ENCODE measurements at places on chromosomes 2 and 18.

GRCh38 chr2:15913146-15913545 is 27.2 kb upstream of the MYCN start:
- no peak for DNase-seq

DNA sequence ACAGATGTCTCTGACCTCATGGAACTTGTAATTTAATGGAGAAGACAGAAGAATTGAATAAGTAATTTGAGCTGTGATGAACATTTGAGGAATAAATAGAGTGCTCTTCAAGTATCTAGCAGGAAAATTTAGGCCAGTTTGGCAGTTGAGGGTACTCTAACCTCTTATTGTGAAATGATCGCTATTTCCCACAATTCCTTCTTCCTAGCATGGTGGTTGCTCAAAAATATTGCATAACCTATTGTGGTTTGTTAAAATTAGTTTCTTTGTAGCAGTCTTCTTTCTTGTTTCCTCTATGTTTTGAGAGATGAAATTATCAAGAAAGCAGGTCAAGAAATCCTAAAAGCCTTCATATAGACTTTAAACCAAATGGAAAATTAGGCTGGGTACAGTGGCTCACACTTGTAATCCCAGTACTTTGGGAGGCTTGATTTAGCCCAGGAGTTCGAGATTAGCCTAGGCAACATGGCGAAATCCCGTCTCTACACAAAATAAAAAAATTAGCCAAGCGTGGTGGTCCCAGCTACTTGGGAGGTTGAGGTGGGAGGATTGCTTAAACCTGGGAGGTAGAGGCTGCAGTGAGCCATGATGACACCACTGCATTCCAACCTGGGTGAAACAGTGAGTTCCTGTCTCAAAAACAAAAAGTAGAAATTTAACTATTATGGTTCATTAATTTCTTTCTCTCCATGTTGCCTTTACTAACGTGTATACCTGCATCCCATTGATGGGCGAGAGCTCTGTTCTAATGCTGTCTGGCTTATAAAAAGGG is 58.7 kb downstream of the RBKS start:
- DNase-seq = no peak

DNA sequence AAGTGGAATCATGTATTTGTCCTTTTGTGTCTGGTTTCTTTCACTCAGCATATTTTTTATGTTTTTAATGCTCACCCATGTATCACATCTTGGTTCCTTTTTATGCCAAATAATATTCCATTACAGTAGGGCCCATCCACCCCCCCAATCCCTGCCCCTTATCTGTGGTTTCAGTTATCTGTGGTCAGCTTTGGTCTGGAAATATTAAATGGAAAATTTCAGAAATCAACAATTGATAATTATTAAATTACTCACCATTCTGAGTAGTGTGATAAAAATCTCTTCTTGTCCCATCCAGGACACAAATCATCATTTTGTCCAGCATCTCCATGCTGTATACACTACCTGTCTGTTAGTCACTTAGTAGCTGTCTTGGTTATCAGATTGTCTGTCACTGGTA is 66.7 kb downstream of the BIRC6 start:
- no peak for DNase-seq

GRCh38 chr2:9565436-9566153 is 10.0 kb upstream of the ADAM17 start:
- DNase-seq = no peak

DNA sequence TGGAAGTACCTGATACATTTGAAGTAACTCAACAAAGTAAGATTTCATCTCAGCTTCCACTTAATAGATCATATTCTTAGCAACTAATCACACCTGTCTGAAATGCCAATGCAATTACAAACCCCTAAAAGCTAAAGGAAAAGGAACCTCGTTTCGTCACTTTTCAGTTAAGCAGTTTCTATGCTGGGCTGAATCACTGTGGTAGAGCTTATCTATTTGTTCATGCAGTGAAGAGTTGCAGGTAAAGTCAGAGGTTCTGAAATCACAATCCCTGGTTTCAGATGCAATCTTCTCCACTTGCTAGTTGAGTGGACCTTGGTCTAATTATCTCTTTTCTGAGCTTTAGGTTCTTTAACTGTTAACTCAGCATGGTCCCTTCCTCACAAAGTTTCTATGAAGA is 6.3 kb downstream of the HRH4 start:
- no peak for DNase-seq

DNA sequence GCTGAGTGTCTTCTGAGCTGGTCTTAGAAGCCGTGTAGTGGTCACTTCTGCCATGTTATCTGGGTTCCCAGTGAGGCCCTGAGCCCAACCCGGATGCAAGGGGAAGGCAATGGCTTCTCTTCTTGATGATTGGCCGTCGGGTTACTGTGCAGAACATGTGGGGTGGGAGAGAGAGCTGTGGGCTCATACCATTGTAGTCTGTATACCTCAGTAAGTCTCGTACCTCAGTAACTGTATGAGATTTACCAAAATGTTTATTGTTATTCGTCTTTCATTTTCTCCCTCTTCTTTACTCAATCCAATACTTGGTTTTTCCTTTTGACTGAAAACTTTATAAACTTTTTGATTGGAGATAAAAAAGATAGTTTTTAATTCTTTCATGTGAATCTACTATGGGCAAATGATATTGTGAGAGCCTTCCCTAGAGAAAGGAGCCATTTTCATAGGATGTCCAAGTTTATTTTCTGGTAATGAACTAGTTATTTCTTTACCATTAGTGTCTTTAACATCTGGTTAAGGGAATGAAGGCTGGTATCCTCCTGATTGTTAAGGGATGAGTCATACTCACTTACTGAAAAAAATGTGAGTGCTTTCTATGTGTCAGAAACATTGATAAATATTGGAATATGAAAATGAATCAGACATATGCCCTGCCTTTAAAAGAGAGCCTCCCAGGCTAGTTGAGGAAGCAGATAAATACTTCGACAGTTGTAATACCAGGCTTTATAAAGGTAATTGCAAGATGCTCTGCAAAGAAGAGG is 129.9 kb downstream of the PRPF40A start:
- DNase-seq = no peak

GRCh38 chr2:3214806-3215404 is 162.7 kb downstream of the EIPR1 start:
- no peak for DNase-seq

- no peak for DNase-seq
These were observed 162.9 kb upstream of the APCDD1 start for GRCh38 chr18:10291568-10291981.

GRCh38 chr2:135047300-135047699 is at the start of gene MAP3K19:
Gene MAP3K19 (minus strand): TSS chr2:135047447. CDS start chr2:135024647, 22,800 bp downstream.
- no peak for DNase-seq

DNA sequence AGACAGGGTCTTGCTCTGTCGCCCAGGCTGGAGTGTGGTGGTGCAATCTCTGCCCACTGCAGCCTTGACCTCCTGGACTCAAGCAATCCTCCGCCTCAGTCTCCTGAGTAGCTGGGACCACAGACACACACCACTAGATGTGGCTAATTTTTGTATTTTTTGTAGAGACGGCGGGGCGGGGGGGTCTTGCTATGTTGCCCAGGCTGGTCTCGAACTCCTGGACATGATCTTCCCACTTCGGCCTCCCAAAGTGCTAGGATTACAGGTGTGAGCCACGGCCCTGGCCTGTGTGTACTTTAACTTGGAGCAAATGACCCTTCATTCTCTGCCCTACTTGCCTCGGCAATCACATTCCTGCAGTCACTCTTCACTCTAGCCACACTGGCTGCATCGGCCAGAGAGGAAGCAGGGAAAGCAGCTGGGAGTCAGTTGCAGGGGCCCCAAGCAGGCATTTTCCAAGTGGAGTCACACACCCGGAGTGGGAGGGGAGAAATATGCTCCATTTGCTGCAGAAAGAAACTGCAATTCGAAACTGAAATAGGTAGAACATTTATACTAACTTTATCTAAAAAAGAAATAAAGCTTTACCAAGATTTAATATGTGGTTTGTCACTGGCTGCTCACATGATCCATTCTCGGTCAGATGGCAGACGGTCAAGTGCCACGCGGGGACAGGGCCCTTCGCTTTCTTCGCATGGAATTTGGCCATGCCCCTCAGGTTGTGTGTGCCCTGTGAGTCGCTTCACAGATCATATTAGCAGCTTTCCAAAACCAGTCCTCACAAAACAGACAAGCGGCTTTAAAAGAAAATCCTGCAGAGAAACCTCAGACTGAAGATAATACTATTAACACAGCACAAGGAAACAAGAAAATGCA is 37.1 kb downstream of the FAM161A start:
- DNase-seq = no peak

- DNase-seq = no peak
These were observed 6.5 kb downstream of the RNF103 start for GRCh38 chr2:86617153-86617552.

- no peak for DNase-seq
These were observed 265.8 kb upstream of the CYRIA start for GRCh38 chr2:16931441-16931840.

- no peak for DNase-seq
These were observed 97.9 kb upstream of the NOL4 start for GRCh38 chr18:34322365-34323289.

GRCh38 chr2:238956676-238957075 is 108.8 kb downstream of the TWIST2 start:
- no peak for DNase-seq

GRCh38 chr2:80527119-80527518 is 222.6 kb upstream of the LRRTM1 start:
- no peak for DNase-seq

DNA sequence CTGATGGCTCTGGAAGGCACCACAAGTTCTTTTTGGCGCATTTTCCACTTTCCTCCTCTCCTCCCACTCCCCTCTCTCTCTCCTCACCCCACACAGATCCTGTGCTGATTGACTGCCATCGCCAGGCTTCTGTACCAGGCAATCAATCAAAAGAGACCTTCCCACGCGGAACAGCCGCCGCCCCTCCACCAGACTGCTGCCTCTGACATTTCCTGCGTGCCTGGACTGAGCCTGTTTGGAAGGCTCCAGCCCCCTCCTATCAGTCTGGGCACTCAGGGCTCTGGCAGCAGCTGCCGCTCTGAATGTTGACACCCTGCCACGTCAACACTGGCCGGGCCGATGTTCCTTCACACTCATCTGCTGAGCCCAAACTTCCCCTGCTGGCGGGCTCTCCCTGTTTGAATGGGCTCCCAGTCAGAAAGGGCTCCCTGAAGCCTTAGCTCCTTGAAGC is 467.7 kb downstream of the EPHA4 start:
- no peak for DNase-seq

GRCh38 chr2:237118025-237118424 is 32.3 kb downstream of the COPS8 start:
- no peak for DNase-seq

- DNase-seq = peak; percentile 5
These were observed 146.1 kb downstream of the HAUS1 start for GRCh38 chr18:46250084-46250811.

DNA sequence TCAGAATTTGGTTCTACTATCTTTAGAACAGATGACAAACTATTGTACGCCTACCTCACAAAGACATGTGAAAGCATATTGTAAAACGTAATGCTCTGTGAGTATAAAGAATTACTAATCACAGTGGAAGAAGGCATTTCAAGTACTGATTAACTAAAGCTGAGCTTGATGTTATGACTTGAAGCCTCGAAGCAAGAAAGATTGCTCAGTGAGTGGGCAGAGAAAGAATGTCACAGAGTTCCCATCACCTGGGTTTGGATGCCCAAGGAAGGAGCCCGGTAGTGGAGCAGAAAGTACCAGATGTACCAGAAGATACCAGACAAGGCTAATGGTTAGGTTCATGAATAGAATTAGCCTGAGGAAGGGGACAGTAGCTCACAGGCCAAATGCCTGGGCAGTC is 39.5 kb upstream of the FAM110C start:
- no peak for DNase-seq

GRCh38 chr2:176136374-176137251 is 7.1 kb downstream of the HOXD8 start:
- no peak for DNase-seq

GRCh38 chr2:157840568-157841156 is 35.5 kb downstream of the ACVR1 start:
- DNase-seq = no peak

DNA sequence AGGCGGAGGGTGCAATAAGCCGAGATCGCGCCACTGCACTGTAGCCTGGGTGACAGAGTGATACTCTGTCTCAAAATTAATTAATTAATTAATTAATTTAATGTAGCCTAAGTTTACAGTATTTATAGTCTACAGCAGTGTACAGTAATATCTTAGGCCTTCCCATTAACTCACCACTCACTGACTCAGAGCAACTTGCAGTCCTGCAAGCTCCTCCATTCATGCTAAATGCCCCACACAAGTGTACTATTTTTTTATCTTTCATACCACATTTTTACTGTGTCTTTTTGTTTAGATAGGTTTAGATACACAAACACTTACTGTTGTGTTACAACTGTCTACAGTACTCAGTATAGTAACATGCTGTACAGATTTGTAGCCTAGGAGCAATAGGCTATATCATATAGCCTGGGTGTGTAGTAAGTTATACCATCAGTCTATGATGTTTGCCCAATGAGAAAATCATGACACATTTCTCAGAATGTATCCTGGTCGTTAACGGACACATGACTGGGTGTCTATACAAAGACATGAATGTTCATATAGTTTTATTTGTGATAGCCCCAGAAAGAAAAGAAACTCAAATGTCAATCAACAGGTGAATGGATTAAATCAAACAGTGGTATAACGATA is 15.8 kb upstream of the RNU2-63P start:
- no peak for DNase-seq

GRCh38 chr18:60754413-60755009 is 381.9 kb upstream of the MC4R start:
- DNase-seq = no peak

GRCh38 chr2:75720525-75720924 is 9.8 kb upstream of the GCFC2 start:
- DNase-seq = no peak

DNA sequence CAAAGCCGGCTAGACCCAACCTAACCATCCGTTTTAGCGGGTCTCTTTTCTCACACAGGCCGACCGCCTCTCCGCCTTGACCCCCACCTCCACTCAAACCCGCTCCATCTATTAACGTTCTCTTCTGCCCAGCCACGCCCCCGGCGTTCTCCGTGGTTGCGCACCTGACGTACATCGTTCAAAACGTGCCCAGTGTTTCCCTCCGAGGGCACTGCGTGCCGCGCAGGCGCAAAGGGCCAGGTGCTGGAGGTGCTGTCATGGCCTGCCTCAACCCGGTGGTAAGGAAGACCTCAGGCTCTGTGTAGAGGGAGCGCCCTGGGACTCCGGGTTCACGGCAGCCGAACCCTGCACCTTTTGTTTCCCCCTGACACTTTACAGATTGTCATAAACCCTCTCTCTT is at the start of gene GTF2A1L:
TSS of gene GTF2A1L (plus strand) at position 239 of the 400 bp plus-strand sequence. CDS start at position 258, 19 bp downstream.
- DNase-seq = no peak

- DNase-seq = no peak
These were observed 45.2 kb downstream of the FAM178B start for GRCh38 chr2:96940980-96941775.

- no peak for DNase-seq
These were observed 35.1 kb downstream of the CTDP1 start for GRCh38 chr18:79714531-79715240.

- DNase-seq = no peak
These were observed 42.1 kb downstream of the RNF152 start for GRCh38 chr18:61850756-61851155.

DNA sequence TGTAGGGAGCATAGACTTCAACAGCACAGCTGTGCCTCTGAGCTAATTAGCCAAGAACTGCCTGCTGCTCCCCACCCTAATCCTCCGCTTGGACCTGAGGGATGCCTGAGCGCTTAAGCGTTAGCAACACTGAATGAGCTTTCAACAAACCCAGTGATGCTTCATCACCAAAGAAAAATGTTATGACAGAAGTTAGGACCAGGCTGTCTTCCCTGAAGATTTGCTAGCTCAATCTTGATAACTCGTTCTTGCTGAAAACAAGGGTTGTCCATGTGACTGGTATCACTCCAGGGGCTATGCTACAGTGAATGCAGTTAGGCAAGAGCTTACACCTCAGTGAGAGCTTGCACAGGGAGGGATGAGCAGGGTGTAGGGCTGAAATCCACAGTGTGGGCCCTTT is 190.7 kb upstream of the SIX2 start:
- DNase-seq = no peak

Measured in stimulated activated CD4-positive, alpha-beta T cell treated with anti-CD3 and anti-CD28 coated beads, Interleukin-15, amount 100 ng/mL, for 1 hour (primary cell).